Right ventricle myocardium superior (tissue), 1 donor: ENCODE measurements at places on chromosomes 1 and 21.

- DNase-seq: no peak
These were observed 339.5 kb upstream of the C1orf87 start for GRCh38 chr1:60413091-60413490.

- peak; percentile 62 for DNase-seq
These were observed 383.0 kb upstream of the VAMP3 start for GRCh38 chr1:7388141-7388487.

- no peak for DNase-seq
These were observed 200.0 kb downstream of the DISC1 start for GRCh38 chr1:231826566-231826965.

GRCh38 chr1:23202263-23202749 is 15.0 kb downstream of the HTR1D start:
- no peak for DNase-seq

GRCh38 chr1:158311066-158311465 is 20.3 kb downstream of the CD1B start:
- DNase-seq: no peak

GRCh38 chr21:35037384-35037765 is 11.7 kb downstream of the RUNX1 start:
- no peak for DNase-seq

DNA sequence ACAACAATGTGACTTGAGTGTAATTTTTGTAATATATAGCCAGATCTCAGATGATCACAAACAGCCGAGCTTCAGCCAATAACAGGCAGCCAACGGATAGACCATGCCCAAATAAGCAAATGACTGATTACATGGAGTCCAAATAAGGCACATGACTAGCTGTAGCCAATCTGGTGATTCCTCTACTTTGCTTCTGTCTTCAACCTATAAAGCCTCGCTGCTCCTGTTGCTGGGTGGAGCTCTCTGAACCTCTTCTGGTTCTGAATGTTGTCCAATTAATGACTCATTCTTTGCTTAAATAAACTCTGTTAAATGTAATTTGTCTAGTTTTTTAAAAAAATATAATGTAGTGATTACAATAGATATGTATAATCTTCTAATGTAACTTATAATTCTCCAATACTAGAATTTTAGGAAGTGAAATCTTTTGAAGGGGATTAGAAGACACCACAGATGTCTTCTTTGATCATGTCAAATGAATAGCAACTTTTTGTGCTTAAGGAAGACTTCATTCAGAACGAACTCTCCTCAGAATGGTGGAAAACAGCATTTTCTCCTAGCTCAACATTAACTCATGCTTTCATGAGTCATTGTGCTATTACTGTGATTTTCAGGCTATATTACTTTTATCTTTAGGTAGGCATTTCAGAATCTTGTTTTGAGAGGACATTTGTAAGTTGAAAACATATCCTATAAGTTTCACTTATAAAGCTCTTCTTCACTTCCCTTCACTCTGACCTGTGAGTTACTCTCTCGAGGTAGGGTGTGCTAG is 857.8 kb upstream of the B3GALT2 start:
- DNase-seq: no peak

GRCh38 chr1:8711151-8711550 is 106.3 kb downstream of the RERE start:
- DNase-seq: no peak

DNA sequence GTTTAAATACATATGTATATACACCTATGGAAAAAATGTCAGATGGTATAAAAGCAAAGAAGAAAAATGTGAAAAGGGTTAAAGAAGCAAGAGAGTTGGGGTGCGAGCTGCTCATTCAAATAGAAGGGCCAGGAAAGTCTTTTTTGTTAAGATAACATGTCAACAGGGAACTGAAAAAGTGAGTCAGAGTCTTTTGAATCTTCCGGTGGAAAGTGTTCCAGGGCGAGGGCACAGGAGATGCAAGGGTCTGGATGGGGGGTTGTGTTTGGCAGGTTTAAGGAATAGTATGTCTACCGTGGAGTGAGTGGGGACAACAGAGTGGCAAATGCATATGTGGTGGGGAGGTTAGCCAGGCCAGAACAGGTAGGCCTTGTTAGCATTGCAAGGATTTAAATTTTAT is 22.2 kb upstream of the GNG12 start:
- no peak for DNase-seq

- no peak for DNase-seq
These were observed 3.4 kb downstream of the KDM4A start for GRCh38 chr1:43653339-43653738.

DNA sequence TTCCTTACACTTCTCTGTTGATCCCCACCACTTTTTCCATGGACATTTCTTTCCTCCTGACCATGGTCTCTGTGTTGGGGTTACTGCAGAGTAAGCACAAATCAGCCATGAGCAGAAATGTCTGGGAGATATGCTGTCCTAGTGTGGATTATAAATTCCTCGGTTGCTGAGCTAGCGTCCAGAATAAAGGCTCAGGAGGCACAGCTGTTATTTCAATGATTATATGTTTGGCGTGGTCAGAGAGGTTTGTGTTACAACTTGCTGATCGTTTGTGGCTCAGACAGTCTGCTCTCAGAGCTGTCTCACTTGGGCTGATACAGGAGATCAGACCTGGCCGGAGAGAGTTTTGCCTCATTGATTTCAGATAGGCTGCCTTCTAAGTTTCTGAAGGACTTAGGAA is 37.5 kb upstream of the LAMC2 start:
- no peak for DNase-seq

DNA sequence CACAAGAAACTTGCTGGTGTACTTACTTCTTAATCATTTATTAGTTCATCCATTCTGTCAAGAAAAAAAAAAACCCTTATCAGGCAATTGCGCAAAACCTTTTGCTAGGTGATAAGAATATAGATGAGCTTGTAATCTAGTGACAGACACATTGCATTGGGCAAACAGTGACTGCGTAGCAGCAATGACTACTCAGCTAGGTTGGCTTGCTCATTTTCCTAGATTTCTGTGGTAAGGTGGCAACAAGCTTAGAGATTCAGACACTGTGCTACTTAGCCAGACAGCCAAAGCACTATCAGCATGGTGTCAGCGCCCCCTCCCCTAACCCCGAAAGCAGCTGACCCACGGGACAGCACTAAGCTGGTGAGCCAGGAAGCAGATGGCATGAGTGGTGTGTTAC is 203.1 kb downstream of the BARHL2 start:
- DNase-seq: no peak

DNA sequence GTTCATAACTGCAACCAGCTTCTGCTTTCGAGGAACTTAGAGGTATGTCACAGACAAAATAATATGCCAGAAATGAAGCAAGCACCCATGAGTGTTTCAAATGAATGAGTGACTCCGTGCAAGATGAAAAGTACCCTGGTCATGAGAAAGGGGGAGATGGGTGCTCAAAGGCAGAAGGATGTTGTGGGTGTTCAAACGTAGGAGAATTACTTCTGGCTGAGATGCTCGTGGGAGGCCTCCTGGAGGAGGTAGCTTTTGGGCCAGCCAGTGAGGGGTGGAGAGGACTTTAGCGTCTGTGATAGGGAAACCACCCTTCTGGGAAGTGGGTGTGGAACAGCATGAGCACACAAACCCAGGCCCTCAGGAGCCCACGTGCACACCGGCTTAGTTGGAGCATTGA is 113.8 kb downstream of the SYF2 start:
- no peak for DNase-seq

DNA sequence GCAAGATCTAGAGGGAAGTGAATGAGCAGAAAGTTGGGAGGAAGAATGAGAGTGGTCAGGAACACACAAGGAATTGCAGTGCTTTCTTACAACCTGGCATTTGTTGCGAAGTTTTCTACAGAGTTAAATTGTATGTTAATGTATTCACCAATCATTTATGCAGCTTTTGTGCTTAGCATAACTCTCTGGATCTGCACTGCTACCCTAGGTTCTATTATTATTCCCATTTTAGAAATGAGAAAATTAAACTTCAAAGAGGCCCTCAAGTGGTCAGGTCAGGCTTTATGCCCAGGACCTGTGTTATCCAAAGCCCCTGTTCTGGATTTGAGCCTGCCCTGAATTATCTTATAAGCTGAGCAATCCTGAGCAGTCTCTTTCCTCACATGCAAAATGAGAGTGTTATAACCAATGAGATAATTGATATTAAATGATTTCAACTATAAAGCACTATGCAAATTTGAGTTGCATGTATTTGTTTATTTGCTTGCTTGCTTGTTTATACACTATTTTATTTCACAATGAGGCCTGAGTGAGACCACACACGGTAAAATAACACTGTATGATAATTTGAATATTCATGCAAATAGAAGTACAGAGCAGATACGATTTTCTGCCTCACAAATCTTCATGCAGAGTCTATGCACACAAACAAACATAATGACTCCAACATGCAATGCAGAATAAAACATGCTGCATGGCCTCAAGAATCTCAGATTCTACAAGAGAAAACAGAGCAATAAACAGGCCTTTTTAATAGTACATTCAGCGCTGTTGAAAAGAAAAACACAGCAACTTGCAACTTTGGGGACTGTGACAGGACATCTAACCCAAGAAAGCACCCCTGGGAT is 323.0 kb downstream of the PLPP3 start:
- no peak for DNase-seq

GRCh38 chr1:95041491-95042165 is 31.1 kb downstream of the ALG14 start:
- DNase-seq: no peak

- peak; percentile 64 for DNase-seq
These were observed 2.1 kb downstream of the RYR2 start for GRCh38 chr1:237043846-237044636.

DNA sequence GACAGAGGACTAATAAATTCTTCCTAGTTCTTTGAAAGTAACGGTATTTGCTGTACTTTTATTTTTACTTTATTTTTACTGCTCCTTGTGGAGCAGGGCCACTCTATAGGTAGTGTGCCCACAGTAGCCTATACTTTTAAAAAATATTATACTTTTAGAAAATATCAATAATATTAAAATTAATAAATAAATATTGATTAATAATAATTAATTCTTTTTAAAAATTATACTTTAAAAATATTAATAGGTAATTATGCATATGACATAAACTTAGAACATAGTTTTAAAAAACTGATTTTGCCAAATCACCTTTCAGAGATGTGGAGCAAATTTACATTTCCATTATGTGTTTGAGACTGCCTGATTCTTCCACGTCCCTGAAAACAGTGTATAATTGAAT is 30.8 kb downstream of the ZBED6 start:
- no peak for DNase-seq

GRCh38 chr1:228804640-228805413 is 69.5 kb downstream of the RHOU start:
- DNase-seq: no peak

- no peak for DNase-seq
These were observed 1.0 kb upstream of the AK4 start for GRCh38 chr1:65146908-65147423.

DNA sequence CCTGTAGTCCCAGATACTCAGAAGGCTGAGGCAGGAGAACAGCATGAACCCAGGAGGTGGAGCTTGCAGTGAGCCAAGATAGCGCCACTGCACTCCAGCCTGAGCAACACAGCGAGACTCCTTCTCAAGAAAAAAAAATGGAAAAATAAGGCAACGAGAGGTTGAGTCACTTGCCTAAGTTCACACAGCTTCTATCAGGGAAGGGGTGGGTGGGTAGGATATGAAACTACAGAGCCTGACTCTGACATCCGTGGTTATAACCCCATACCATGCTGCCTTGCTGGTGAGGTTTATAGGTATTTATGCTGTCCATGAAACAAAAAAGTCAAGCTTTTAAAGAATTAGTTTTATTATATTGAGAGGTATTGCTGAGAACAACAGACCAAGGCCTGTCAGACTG is 61.5 kb upstream of the RAB4A start:
- no peak for DNase-seq

DNA sequence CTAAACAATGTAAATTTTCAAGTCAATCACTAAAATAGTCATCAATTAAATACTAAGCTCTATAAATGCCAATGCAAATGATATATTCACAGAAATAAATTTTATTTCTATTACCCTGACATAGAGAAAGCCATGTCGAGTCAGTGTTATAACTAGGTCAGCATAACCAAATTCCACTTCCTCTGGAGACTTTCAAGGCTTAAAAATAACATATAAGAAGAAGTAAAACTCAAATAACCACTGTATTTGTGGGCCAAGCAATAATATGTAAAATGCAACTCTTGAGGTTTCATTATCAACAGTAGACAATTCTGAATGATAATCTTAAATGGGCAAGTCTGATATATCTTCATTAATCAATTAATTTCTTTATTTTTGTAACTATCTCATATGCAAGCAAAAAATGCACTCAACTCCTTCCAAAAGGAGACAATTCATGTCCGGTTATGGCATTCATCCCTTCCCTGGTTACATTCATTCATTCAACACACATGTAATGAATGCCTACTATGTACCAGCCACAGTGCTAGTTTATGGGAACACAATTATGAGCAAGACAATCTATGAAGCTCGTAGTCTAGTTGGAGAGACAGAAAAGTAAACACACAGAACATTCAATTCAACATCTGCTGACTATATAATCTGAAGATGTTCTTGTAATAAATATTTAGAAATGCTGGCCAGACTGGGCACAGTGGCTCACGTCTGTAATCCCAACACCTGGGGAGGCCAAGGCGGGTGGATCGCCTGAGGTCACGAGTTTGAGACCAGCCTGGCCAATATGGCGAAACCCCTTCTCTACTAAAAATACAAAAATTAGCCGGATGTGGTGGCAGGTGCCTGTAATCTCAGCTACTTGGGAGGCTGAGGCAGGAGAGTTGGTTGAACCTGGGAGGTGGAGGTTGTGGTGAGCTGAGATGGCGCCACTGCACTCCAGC is 37.1 kb upstream of the CAP1 start:
- DNase-seq: no peak

DNA sequence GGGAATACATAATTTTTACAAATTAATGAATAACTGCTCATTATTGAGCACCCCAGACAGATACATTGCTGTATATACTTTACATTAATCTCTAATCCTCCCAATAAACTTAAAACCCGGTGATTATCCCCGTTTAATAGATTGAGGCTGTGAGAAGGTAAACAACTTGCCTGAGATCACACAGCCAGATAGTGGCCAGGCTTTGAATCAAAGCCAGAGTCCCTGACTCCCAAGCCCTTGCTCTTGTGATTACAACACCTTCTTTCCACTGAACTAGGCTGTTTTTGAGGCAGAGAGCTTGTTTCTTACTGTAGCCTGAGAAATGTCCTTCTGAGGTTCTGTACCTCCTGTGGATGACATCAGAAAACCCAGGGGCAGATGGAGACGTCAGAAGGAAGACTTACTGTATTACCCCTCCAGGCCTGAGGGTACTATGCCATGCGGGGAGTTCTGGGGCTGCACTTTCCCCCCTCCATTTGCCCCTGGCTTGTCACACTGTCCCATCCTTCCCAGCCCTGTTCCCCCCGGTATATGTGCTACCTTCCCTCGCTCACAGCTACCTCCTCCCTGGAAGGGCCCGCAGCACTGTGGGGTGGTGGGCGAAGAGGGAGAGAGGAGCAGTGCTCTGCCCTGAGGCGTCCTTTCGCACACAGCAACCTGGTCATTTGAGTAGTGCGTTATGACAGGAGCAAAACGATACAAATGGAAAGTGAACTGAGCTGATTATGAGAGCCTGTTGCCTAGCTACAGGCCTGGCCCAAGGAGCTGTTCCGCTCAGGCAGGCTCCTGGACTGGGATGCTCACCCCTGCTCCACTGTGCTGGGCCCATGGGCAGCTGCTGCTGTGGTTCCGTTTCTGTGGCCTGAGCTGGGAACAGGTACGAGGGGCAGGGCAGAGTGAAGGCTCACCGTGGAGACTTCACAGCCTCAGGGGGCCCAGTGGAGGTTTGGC is 4.6 kb downstream of the KCNC4 start:
- DNase-seq: no peak
